ENCODE measurements at places on chromosomes 2 and 18.

DNA sequence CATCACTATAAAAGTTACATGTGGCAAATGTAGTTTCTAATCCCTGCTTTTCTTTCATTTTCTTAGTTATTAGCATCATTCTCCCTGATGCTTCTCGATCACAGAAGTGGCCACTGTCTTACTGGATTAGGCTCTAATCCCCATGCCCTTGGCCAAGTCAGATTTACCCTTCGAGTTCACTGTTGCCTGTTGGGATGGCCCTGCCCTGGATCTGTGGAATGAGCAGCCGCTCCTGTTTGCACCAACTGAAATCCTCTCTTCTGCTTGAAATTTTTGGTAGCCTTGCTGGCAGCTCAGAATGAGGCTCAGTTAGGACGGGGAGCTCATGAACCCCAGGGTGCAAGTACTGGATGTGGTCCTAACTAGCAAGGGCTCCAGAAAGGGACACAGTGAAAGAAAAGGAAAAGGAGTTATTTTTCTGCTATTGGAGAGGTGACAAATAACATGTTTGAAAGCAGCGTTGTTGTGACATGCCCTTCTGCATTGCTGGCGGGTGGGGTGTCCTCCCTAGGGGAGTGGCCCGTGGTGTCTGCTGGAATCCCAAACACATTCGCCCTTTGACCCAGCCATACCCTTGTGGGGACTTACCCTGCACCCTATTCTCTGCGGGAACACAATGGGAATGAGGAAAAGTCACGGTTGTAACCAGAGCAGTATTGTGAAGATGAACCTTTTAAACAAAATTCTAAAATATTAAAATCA, 34.5 kb downstream of the RBFA start:
- DNase-seq, result no peak

GRCh38 chr2:203444738-203445137, 90.4 kb downstream of the RAPH1 start:
- no peak for DNase-seq

DNA sequence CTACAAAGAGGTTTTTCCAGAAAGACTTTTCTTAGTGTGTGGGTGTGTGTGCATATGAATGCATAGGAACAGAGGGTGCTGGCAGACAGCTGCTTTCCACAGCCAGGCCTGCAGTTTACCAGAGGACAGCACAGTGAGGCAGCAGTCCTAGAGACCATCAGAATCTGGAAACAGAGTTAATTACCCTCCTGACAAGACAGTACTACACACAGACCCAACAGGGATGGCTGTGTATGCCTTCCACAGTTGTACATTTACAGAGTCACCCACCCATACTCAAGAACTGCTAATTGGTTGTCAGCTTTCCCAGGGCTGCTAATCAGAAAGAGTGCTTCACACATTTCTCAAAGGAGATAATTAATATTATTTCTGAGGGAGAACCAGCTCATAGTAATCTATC, 104.7 kb downstream of the FEZ2 start:
- DNase-seq, result no peak

- no peak for DNase-seq
Measured at GRCh38 chr2:71512386-71512785, 59.0 kb downstream of the DYSF start.

DNA sequence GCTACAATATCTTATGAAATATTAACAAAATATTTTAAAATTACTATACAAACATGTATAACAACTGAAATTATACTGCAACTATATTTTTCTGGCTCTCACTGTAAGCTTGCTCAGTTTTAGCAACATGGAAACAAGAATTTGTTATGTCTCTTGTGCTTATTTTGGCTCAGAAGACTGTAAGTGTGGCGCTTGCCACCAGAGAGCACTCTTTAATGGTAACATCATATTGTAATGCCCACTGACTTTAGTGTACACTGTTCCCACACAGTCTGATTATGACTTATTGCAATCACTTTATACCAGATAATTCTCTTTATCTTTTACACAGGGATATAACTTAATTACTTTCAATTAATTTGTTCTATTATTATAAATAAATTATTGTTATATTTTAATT, 1500.6 kb upstream of the TMEFF2 start:
- no peak for DNase-seq

Measured in stimulated activated CD8-positive, alpha-beta memory T cell treated with anti-CD3 and anti-CD28 coated beads, Interleukin-15, amount 100 ng/mL, for 24 hours (primary cell).